Left lung (tissue), 14 donors: ENCODE measurements at places on chromosomes 7 and 10. TPM values are rescaled to one million over a fixed set of nuclear protein-coding genes. Genes with fewer than 3 reads are reported as not detected.
A peak's percentile ranks its signal among the peaks of the same experiment; 100 is the strongest.

The TRUB1 gene
- total RNA-seq = 14.7 TPM

The GARIN1A gene
- 1.1 TPM for total RNA-seq

- no peak overlapping the region for H3K27ac ChIP-seq
- H3K4me1 ChIP-seq = no peaks in the 10 kb centered on the region
- no peaks in the 10 kb centered on the region for H3K36me3 ChIP-seq
- no peak for DNase-seq
- no peak overlapping the region for H3K4me3 ChIP-seq
Observed at GRCh38 chr10:24438800-24439199, 229.9 kb downstream of the KIAA1217 start.

The PPP1R3A gene
- 0.08 TPM for total RNA-seq

GRCh38 chr10:75716506-75716905 lies 285.1 kb downstream of the LRMDA start:
- H3K4me1 ChIP-seq = no peaks in the 10 kb centered on the region
- no peak for DNase-seq
- no peaks in the 10 kb centered on the region for H3K36me3 ChIP-seq
- H3K4me3 ChIP-seq = no peak overlapping the region
- no peaks in the 10 kb centered on the region for H3K27me3 ChIP-seq
- H3K27ac ChIP-seq = no peak overlapping the region

- DNase-seq = no peak
- no peaks in the 10 kb centered on the region for H3K27me3 ChIP-seq
- peaks cover 6% of the 10 kb centered on the region for H3K4me1 ChIP-seq
- no peak overlapping the region for H3K4me3 ChIP-seq
- no peaks in the 10 kb centered on the region for H3K36me3 ChIP-seq
- no peak overlapping the region for H3K27ac ChIP-seq
Observed at GRCh38 chr10:75492173-75492925, 60.9 kb downstream of the LRMDA start.

DNA sequence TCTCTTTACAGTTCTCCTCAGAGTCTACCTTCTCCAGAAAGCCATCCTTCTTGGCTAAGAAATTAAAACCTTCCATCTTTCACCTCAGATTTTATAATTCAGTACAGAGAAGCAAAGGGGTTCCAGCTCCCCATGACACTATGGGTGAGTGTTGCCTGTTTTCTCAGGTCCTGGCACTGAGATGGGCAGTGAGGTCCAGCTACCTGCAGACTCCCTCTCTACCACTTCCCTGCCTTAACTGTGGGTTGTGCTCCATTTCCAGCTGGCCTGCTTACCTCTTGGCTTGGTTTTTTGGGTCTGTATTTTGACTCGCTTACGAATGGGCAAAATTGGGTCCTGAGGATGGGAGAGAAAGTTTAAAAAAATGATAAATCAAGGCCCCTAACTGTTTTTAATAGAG lies 26.3 kb downstream of the ZCWPW1 start:
- DNase-seq = no peak
- H3K4me3 ChIP-seq = no peak overlapping the region
- H3K4me1 ChIP-seq = no peaks in the 10 kb centered on the region
- H3K27me3 ChIP-seq = no peaks in the 10 kb centered on the region
- peaks cover 24% of the 10 kb centered on the region for H3K36me3 ChIP-seq

GRCh38 chr10:128727114-128727513 lies 600.9 kb upstream of the MKI67 start:
- no peak for DNase-seq
- H3K36me3 ChIP-seq = no peaks in the 10 kb centered on the region
- no peak overlapping the region for H3K27ac ChIP-seq
- H3K4me1 ChIP-seq = no peaks in the 10 kb centered on the region
- no peak overlapping the region for H3K4me3 ChIP-seq

- H3K27me3 ChIP-seq = no peaks in the 10 kb centered on the region
- peaks cover 16% of the 10 kb centered on the region for H3K4me1 ChIP-seq
- H3K4me3 ChIP-seq = no peak overlapping the region
- peaks cover 100% of the 10 kb centered on the region for H3K36me3 ChIP-seq
- DNase-seq = no peak
Observed at GRCh38 chr10:80159166-80159873, 26.8 kb downstream of the PLAC9 start.

GRCh38 chr7:133530682-133531081 lies 277.8 kb downstream of the EXOC4 start:
- no peak overlapping the region for H3K4me3 ChIP-seq
- no peaks in the 10 kb centered on the region for H3K36me3 ChIP-seq
- H3K27me3 ChIP-seq = no peaks in the 10 kb centered on the region
- no peak overlapping the region for H3K27ac ChIP-seq
- no peak for DNase-seq
- H3K4me1 ChIP-seq = no peaks in the 10 kb centered on the region

The CTTNBP2 gene
- total RNA-seq = 6.9 TPM

The MXI1 gene
- total RNA-seq = 16.7 TPM

DNA sequence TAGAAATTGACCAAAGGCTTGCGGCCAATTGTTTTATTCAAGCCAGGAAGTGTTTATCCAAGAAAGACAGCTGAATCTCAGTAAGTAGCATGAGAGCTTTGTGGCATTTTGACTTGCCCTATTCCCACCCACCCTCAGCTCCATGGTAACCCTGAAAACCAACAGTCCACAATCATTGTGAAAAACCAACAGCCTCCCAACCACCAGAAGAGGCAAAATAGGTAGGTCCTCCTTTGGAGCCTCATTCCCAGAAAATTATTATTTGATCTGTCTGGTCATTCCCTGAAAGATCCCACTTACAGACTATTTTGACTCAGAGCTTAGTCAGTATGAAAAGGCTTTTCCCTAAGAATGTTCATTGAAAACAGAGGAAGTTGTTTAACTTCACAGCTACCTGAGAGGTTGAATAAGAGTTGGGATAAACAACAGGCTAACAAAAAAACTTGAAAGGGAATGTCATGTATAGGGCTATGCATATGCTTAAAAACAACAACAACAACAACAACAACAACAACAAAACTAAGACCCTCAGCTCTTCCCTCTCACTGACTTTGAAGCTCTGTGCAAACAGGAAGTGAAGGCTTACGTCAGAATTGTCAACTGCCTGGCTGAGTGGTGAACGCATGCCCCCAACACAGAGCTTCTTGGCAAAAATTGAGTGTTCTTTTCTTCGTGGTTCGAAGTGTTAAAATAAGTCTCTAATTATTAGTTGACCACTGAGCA lies 11.2 kb downstream of the KPNA7 start:
- H3K4me3 ChIP-seq = no peak overlapping the region
- no peaks in the 10 kb centered on the region for H3K27me3 ChIP-seq
- no peaks in the 10 kb centered on the region for H3K36me3 ChIP-seq
- H3K27ac ChIP-seq = peak overlapping the region; percentile 77
- no peaks in the 10 kb centered on the region for H3K4me1 ChIP-seq

DNA sequence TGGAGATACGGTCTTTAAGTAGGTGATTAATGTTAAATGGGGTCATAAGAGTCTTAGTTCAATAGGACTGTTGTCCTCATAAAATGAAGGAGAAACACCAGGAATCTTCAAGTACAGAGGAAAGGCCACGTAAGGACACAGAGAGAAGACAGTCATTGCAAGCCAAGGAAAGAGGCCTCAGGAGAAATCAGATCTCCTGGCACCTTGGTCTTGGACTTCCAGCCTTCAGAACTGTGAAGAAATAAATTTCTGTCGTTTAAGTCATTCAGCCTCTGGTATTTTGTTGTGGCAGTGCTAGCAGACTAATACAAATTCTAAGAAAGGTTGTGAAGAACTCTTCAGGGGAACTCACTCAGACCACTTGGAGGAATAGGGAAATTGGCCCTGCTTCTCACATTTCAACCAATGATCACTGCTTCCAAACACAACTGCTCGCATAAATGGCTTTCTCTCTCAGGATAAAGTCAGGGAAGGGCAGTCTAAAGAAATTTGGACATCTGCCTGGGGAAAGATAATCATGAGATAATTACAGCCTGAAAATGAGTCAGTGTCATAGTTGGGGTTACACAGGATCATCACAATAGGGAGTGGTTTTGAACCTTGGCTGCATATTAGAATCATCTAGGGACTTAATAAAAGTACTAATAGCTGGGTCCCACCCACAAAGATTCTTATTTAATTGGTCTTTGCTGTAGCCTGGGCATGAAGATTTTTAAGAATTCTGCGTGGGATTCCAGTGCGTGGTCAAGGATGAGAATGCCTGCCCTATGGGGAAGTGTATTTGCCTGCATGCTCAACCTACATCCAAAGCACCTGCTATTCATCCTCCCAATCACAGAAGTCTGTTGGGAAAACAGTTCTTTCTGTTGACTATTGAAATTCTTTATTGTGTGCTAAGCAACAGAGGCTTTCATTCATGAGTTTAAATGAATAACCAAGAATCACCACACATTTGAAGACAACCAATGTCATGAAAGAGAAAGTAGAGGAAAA lies 310.6 kb upstream of the PLXDC2 start:
- H3K36me3 ChIP-seq = no peaks in the 10 kb centered on the region
- no peak for DNase-seq
- H3K27ac ChIP-seq = no peak overlapping the region

The CHRM2 gene
- total RNA-seq = 0.96 TPM

GRCh38 chr7:100166317-100166940 lies 2.0 kb downstream of the GAL3ST4 start:
- H3K27me3 ChIP-seq = peaks cover 56% of the 10 kb centered on the region
- peaks cover 36% of the 10 kb centered on the region for H3K4me1 ChIP-seq
- no peak overlapping the region for H3K27ac ChIP-seq
- H3K36me3 ChIP-seq = no peaks in the 10 kb centered on the region

GRCh38 chr7:24926623-24927524 lies 53.1 kb downstream of the OSBPL3 start:
- H3K27me3 ChIP-seq = no peaks in the 10 kb centered on the region
- no peak overlapping the region for H3K4me3 ChIP-seq
- DNase-seq = no peak
- no peaks in the 10 kb centered on the region for H3K36me3 ChIP-seq
- H3K27ac ChIP-seq = no peak overlapping the region
- H3K4me1 ChIP-seq = no peaks in the 10 kb centered on the region

GRCh38 chr10:23581906-23582450 lies 143.1 kb downstream of the OTUD1 start:
- no peak for DNase-seq
- H3K27ac ChIP-seq = no peak overlapping the region
- no peaks in the 10 kb centered on the region for H3K4me1 ChIP-seq
- H3K4me3 ChIP-seq = no peak overlapping the region
- no peaks in the 10 kb centered on the region for H3K36me3 ChIP-seq
- H3K27me3 ChIP-seq = no peaks in the 10 kb centered on the region

DNA sequence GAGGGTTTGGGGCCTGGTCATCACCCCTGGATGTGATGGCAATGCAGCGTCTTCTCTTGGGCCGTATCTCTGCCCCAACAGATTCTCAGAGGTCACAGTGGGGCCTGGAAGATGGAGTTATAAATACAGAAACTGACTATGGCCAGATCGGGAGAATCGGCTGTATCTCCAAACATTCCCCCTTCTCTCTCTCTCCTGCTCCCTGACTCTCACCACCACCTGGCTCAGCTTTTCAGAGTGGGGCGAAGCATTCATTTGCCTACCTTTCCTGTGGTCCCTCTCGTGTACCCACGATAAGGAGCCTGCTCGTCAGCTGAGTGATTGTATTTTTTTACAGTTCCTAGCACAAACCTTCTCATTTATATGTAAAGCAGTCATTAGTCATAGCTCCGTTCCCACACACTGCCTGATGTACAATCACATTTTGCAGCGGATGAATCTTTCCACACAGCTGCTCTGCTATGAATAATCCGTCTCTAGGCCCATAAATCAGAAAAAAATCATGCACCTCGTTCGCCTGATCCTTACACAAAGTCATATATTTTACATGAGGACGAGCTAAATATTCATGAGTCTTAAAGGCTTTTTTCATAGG lies 23.2 kb upstream of the BTRC start:
- DNase-seq = no peak
- H3K4me1 ChIP-seq = no peaks in the 10 kb centered on the region
- no peak overlapping the region for H3K4me3 ChIP-seq
- H3K27ac ChIP-seq = no peak overlapping the region

The SSC4D gene
- total RNA-seq = 0.76 TPM

GRCh38 chr10:87776328-87776727 lies 41.7 kb downstream of the ATAD1 start:
- H3K4me1 ChIP-seq = peaks cover 13% of the 10 kb centered on the region
- H3K4me3 ChIP-seq = no peak overlapping the region
- H3K36me3 ChIP-seq = no peaks in the 10 kb centered on the region

DNA sequence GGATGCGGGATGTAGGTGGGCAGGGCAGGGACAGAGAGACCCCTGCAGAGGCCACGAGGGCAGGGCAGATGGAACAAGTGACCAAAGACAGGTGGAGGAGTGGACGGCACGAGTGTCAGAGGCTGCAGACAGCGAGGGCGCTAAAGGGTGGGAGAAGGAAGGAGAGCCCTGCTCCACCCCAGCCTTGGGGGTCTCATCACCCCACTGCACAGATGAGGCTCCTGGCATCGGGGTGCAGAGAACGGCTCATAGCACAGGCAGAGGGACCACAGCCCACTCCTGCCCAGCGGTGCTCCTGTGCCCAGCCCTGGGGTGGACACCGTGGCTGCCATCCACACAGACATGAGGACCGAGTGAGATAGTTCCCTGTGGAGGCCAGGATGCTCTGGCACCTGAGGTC lies 2.2 kb upstream of the LAT2 start:
- peaks cover 45% of the 10 kb centered on the region for H3K4me1 ChIP-seq
- H3K4me3 ChIP-seq = no peak overlapping the region
- H3K27ac ChIP-seq = no peak overlapping the region
- H3K36me3 ChIP-seq = no peaks in the 10 kb centered on the region
- H3K27me3 ChIP-seq = no peaks in the 10 kb centered on the region

- H3K4me1 ChIP-seq = no peaks in the 10 kb centered on the region
- no peaks in the 10 kb centered on the region for H3K27me3 ChIP-seq
- no peak overlapping the region for H3K4me3 ChIP-seq
- no peaks in the 10 kb centered on the region for H3K36me3 ChIP-seq
- DNase-seq = no peak
- no peak overlapping the region for H3K27ac ChIP-seq
Observed at GRCh38 chr7:117247809-117248208, 75.0 kb downstream of the WNT2 start.

The FOXL3 gene
- not detected for total RNA-seq

DNA sequence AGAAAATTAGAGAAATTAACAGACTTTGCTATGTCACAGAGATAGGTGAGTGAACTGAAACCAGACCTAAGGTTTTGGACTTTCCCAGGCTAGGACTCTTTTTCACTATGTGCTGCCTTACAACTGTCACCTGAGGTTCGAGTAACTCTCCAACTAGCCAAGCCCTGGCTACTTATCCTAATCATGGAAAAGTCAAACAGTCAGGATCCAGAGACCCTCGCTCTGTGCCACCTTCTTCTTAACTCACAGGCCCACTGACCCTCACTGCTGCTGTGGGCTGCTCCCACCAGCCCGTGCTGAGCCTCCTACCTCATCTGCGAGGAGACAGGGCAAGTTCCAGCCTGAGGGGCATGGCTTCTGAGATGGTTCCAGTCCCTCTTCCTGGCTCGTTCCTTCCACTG lies 211.4 kb upstream of the KLF14 start:
- DNase-seq = no peak
- peak overlapping the region; percentile 72 for H3K27ac ChIP-seq
- H3K27me3 ChIP-seq = no peaks in the 10 kb centered on the region
- H3K36me3 ChIP-seq = peaks cover 14% of the 10 kb centered on the region
- H3K4me3 ChIP-seq = no peak overlapping the region

- H3K27ac ChIP-seq = no peak overlapping the region
- H3K4me3 ChIP-seq = no peak overlapping the region
- H3K36me3 ChIP-seq = no peaks in the 10 kb centered on the region
Observed at GRCh38 chr7:141189231-141189630, 115.4 kb downstream of the TMEM178B start.

GRCh38 chr10:458421-458851 lies 231.0 kb downstream of the DIP2C start:
- no peak overlapping the region for H3K27ac ChIP-seq
- H3K27me3 ChIP-seq = no peaks in the 10 kb centered on the region
- peak; percentile 55 for DNase-seq
- no peaks in the 10 kb centered on the region for H3K4me1 ChIP-seq

The EBF3 gene
- total RNA-seq = 0.10 TPM
